ENCODE measurements at places on chromosomes 2 and 18.
A peak's percentile ranks its signal among the peaks of the same experiment; 100 is the strongest.

DNA sequence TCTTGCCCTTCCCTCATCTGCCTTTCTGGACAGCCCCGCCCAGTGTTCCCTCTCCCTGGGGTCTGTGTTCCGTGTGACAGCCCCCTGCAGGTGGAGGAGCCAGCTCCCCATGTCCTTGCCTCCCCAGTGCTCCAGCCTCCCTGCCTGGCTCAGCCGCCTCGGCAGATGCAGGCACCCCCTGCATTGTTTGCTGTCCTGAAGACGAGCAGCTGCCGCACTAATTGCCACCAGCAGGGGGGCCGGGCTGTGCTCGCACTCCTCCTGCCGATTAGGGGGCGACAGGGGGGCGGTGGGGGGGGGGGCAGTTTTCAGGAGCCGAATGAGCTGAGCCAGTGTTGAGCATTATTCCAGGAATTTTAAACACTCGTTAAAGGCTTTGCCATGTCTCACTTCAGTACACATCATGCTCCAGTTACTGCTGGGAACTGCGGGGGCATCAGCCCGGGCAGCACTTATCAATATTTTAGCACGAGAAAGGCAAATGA is 23.3 kb downstream of the SIX3 start:
- no peak for DNase-seq

DNA sequence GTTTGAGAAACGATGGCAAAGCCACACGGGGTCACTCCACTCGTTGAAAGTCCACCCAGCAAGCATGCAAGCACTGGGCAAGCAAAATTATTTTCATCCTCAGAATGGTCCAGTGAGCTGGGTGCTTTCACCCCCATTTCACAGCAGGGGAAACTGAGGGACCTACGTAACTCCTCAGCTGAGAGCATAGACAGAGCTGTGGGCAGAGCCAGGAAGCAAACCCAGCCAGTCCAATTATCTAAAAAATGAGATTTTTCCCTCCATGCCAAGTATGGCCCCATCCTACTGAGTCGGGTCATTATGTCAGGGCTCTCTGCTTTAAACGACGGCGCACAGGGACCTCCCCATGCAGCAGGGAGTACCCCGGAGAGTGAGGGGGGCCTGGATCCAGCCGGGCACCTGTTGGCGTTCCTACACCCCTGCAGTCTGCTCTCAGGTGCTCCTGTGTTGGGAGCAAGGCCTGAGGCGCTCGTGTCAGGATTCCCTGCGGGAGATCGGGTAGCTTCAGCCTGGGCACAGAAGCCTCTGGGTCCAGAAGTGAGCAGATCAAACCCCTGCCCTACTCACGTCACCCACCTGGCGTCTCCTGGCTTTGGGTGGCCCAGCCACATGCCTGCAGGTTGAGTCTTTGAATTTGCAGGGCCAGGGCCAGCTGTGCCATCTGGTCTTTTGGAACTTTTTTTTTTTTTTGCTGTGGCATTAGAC is 17.3 kb downstream of the TWIST2 start:
- DNase-seq = no peak

DNA sequence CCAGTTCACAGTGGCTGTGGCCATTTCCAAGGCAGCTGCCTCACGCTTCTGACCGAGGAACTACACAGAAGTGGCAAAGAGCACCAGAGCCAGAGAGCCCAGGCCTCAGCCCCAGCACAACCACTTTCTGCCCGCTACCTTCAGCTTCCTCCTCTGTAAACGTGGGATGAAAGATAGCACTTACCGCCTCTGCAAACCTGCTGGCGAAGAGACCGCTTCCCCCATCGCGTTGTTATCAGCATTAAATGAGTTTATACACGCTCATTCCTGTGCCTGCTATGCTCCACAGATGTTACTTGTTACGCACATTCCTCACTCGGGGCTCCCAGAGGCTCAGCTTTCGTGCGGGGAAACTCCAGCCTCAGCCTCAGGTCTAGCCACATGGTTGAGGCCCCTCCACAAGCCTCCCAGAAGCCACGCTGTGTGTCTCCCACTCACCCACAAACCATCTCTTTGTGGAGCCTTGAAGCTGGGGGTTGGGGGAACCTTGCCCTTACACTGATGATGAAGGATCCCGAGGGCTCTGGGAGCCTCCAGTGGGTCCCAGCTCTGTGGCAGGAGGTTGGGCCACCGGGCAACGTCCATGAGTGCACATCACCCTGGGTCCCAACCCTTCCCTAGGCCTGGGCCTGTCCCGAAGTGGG is 63.3 kb upstream of the SMAD7 start:
- no peak for DNase-seq

DNA sequence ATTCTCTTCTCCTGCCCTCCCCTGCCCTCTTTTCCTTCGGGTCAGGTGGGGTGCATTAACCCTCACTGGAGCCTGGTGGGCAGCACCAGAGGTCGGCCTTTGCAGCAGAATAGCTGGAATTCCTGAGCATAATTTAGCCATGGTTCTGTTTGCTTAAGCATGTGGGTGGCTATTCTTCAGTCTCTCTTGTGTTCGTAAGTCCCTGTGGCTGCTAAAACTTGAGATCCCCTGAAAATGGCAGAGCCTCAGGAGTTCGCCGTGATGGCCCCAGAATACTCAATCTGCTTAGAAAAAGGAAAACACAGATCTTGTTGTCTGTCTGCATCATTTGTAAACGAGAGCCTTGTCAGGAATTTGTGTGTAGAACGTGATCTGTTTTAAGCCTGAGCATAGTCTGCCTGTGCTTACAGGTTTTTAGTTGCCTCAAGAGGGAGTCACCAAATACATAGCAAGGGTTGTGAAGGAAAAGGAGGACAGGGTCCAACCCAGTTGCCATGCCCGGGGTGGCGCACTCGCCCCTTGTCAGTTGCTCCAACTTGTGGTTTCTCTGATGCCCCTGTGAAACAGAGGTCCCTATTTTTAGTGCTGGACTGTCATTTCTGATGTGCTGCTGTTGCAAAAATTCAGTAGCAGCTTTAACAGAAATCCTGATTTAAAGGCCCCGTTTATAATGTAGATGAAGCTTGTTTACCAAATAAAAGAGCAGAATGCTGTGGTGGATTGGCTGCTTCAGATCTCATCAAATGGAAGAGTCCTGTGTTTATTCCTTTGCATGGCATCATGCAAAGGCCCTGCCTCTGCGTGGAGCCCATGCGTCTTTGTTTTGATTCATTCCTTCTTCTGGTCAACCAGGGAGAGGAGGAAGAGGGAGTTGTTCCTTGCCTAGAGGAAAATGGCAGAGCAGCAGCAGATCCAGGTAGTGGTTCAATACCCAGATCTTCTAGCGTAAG is 74.8 kb downstream of the WDSUB1 start:
- DNase-seq = no peak

DNA sequence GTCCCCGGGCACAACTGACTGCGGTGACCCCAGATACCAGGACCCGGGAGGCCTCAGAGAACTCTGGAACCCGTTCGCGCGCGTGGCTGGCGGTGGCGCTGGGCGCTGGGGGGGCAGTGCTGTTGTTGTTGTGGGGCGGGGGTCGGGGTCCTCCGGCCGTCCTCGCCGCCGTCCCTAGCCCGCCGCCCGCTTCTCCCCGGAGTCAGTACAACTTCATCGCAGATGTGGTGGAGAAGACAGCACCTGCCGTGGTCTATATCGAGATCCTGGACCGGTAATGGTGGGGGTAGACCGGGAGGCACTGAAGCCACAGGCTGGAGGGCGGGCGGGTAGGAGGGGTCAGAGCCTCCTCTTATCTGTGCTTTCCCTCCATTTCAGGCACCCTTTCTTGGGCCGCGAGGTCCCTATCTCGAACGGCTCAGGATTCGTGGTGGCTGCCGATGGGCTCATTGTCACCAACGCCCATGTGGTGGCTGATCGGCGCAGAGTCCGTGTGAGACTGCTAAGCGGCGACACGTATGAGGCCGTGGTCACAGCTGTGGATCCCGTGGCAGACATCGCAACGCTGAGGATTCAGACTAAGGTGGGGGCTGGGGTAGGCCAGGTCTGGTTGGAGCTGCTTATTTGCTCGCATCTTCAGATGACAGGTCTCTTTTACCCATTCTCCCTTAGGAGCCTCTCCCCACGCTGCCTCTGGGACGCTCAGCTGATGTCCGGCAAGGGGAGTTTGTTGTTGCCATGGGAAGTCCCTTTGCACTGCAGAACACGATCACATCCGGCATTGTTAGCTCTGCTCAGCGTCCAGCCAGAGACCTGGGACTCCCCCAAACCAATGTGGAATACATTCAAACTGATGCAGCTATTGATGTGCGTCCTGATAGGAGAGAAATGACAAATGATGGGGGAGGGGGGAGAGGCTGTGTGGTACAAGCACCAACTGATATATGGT is 780 bp downstream of the HTRA2 start:
- no peak for DNase-seq

GRCh38 chr2:28663359-28663758 is 88.3 kb upstream of the PPP1CB start:
- no peak for DNase-seq

GRCh38 chr2:24238158-24238557 is 63.3 kb downstream of the FAM228A start:
- no peak for DNase-seq

DNA sequence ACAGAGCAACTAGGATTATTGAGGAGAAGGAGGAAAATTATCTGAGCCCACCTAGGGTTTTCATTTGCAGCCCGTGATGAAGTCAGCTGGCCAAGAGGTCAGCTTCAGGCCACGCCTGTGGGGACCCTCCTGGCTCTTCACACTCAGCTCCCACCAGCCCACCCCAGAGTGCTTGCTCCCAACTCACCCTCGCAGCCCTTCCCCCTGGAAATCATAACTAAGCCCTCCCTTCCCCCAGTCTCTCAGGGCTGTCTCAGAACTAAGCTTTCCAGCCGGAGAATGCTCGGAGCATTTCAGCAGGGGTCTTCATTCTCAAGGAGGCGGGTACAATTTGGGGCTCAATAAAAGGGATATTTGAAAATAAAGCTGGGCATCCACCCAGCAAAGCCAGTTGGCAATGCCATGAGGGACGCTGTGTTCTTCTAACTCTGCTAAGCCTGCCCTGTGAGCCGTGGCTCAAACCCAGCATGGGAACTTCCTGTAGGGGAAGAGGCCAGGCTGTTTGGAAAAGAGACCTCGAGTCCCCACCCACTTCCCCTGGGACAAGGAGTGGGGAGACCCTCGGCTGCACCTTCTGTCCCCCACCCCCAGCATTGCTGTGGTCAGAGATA is 194.9 kb downstream of the CTIF start:
- no peak for DNase-seq

GRCh38 chr18:6482198-6482977 is 67.7 kb upstream of the L3MBTL4 start:
- peak; percentile 8 for DNase-seq

DNA sequence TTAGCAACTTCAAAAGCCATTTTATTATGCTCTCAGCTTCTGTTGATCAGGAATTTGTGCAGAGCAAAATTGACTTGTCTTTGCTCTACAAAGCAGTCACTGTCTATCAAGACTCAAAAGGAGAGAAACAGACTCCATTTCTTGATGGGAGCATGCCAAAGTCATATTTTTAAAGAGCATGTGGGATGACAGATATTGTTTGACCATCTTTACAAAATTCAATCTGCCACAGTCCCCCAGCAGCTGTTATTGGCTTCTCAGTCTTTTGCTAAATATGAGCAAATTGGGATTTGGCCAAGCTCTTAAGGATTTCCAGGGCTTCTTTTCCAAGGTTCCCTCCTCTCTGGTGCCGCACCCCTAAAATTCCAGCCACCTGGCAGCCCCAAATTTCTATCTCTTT is 67.9 kb downstream of the TEX51 start:
- no peak for DNase-seq

GRCh38 chr2:118061135-118061955 is 26.9 kb upstream of the INSIG2 start:
- peak; percentile 48 for DNase-seq

DNA sequence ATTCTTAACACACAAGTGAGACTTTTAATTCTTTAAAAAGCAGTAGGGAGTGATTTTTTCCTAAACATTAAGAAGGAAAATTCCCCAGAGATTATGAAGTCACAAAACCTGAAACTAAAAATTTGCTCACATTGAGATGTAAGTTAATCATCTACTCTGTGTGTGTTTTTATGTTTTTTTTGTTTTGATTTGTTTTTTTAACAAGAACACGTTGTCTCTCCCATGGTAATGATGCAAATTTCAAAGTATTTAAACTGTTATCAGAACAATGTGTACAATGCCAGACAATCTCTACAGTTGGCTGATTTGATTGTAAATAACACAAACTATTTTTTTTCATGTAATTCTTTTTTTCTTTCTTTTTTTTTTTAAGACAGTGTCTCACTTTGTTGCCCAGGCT is 71.5 kb downstream of the COLEC12 start:
- no peak for DNase-seq

DNA sequence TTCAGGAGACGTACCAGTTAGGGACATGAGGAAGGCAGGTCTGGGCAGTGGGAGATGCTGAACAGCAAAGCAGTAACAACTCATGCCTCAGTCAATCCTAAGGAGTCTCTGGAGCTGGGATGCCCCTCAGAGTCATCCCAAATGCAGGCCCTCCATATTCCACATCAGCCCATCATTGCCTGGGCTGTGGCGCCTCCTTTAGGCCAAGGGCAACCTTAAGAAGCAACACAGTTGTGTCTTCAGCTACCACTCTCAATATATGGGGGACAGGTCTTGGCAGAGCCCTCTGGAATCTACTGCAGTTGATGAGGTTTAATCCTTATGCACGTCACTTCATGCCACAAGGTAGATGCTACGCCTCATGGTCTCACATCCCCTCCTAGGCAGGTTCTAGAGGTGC is 682.0 kb upstream of the RAB6C start:
- DNase-seq = no peak

DNA sequence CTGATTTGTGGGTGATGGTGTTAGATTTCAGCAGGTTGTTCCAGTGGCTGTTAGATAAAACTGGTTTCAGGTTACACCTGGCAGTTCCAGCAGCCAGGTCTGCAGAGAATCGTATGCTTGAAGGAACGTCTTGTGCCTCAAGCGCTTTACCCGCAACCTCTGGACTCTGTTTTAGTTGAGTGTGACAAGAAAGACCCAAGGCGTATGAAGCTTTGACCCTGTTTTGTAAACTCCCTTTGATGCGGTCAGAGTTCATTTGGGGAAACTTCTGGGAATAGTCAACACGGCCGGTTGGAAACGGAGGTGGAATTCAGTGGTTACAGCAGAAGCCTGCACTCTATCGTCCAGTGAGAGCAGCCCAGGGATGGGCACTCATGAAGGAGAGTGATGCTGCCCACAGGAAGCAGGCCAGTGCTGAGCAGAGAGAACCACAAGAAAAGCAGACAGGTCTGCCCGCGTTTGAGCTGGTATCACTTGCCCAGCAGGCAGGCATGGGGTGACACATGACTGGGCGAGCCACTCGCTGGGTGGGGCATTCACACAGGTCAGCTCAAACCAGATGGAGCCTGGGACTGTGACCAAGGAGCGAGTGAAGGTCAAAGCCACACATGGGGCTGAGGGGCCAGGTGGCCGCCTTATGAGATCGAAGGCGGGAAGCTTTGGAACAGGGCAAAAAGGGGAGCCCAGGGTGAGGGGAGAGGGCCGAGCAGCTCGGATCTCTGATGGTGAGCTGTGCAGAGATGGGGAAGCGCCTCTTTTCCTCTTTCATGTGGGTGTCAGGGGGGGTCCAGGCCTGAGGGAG is 99.6 kb upstream of the MBOAT2 start:
- no peak for DNase-seq

- no peak for DNase-seq
These were observed 108.1 kb downstream of the CTIF start for GRCh38 chr18:48646976-48647375.

GRCh38 chr2:225512876-225513540 is 113.5 kb downstream of the NYAP2 start:
- no peak for DNase-seq

Data from HS-27A (cell line).